ENCODE measurements at places on chromosomes 6 and 20.

DNA sequence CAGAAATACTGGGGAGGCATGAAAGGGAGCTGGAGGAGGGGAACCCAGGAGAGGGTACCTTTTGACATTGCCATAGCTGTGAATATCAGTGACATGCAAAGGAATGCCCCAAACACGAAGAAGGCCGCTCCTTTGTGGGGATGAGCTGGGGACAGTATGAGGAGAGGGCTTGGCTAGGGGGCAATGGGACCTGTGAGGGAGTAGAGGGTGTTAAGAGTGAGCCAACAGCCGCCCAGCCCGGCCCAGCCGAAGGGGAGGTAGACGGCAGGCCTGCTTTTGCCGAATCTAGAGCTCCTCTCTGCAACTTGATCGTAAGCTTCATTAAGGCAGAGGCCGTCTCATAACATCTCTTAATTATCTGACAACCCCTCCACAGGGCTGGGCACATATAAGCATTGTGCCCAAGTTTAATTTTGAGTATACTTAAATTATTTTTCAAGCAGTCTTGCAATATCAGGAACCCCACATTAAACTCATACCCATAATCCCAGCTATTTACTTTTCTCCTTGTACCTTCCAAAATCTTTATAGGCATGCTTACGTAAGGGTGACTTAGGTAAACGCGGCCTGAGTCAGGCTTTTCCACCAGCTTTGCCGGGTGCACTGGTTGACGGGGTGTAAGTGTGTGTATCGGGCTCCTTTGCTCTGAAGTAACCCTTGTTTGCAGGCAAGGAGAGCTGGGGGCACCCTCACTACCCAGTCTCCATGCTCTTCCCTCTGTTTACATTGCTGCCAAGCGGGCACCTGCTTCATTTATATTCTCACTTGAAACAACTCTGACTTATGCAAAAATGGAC is 24.9 kb upstream of the VEGFA start:
- DNase-seq = no peak

GRCh38 chr6:27121640-27122039 is 125.9 kb upstream of the PRSS16 start:
- DNase-seq = no peak

- DNase-seq = no peak
Measured at GRCh38 chr6:155066361-155066760, 71.2 kb downstream of the TIAM2 start.

GRCh38 chr6:67642582-67642981 is 992.5 kb upstream of the ADGRB3 start:
- no peak for DNase-seq

GRCh38 chr20:32386091-32386490 is 28.0 kb downstream of the ASXL1 start:
- DNase-seq = no peak

- no peak for DNase-seq
Measured at GRCh38 chr6:170345662-170346061, 39.1 kb downstream of the FAM120B start.

GRCh38 chr6:56915832-56916231 is 39.1 kb upstream of the BEND6 start:
- DNase-seq = no peak

DNA sequence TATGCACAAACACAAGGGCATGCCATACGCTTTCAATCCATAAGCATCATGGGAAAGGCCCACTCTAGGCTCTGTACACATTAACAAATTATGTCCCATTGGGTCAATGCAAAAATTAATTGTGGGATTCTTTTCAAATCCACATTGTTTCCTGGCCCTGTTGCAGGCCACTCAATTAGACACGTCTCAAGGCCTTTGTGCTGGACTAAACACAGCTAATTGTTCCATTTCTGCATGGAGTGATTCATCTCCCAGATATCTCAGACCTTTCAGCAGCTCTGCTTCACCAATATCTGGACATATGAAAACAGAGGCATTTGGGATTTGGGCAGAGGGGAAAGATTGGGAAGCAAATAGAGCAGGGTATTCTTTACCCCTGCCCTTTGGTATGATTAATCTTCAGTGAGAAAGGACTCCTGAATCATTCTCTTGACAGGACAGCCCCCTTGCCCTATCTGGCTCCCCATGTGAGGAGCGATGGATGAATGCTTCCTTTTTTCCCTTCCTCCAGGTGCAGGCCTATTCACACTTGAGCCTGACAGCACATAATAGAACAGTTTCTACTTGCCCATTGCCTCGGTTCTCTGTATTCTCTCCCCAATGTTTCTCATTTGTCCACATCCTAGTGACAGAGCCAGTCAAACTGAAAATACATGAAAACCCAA is 547.6 kb downstream of the HAO1 start:
- DNase-seq = peak; percentile 18

GRCh38 chr20:60071965-60072364 is 113.7 kb downstream of the CDH26 start:
- DNase-seq = no peak

DNA sequence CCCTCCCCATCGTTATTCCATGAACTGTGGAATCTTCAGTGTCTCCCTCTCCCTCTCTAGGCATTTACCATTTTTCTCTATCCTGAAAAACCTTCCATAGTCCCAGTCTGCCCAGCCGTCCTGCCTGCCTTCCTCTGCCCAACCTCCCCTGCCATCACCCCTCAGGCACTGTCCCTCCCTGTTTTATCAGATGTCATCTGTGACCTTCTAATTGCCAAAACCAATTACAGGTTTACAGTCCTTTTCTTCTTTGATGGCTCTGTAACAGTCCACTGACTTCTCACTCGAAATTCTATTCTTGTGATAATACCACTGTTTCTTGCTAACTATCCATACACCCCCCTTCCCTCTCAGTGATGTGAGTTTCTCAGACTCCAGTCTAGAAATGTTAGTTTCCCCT is 2.3 kb upstream of the SLC23A2 start:
- DNase-seq = no peak

DNA sequence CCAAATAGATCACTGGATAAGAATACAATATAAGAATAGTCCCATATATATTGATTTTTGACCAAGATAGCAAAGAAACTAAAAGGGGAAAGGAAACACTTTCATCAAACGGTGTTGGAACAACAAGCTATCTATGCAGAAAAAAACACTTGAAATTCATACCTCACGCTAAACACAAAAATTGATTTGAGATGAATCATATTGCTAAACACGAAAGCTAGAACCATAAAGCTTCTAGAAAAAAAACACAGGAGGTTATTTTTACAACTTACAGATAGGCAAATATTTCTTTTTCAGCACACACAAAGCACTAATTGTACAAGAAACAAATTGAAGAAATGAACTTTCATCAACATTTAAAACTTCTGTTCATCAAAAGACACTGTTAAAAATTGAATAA is 36.7 kb upstream of the TMEM14A start:
- DNase-seq = no peak

DNA sequence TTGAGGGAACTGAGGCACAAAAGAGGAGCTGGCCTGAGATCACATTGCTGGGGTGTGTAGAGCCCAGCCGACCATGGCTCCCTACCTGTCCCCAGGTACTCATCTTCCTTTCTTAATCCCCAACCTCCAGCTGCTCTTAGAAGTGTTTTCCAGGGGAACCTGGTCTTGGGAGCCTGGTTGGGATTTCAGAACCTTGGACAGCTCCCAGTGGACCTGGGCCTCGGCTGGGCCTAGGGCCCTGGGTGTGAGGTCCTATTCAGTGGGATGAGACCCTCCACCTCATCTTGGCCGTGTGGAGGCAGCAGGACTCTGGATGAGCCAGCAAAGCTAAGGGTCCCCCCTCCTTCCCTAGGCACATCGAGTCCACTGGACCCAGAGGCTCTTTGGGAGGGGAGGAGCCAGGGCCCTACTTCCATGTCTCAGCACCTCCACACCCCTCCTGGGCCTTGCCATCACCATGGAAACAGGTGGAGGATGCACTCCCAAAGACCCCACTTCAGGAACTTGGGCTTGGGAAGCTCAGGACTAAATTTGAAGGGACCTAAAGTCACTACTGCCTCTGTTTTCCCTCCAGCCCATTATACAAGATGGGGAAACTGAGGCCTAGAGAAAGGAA is 38.5 kb downstream of the DLGAP4 start:
- DNase-seq = peak; percentile 29

DNA sequence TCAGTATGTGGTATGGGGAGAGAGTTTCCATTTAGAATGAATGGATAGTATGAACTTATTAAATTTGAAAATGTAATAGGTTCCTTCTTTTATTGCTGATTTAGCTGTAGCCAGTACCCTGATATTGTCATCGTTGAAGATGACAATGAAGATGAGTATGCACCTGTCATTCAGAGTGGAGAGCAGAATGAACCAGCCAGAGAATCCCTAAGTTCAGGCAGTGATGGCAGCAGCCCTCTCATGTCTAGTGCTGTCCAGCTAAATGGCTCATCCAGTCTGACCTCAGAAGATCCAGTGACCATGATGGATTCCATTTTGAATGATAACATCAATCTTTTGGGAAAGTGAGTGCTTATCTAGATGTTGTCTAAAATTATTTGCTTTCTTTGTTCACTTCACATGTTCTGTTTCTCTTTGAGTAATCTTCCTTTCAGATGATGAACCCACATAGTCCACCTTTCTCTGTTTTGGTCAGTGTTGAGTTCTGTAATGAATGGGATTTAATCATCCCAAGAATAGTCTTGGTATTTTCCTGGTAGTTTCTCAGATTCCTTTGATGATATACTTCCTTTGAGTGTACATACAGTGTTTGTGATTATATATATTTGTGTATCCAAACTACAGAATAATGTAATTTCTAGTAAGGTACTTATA is 23.3 kb downstream of the HSF2 start:
- no peak for DNase-seq

DNA sequence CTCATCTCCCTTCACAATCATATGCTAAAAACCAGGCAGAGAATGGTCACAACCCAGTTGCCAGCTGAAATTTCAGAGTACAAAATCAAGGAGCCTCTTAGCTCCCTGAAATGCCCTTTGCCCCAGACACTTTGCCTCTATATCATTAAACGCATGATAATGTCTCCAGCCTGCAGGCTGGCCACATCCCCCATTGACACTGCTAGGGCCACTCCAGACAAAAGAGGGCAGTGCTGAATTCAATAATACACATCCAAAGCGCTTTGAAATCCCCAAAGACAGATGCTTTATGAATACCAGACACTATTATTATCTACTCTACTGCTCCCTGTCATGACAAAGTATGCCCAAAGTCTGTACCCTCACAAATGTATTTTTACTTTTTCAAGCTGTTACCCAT is 348.3 kb upstream of the POU3F2 start:
- no peak for DNase-seq
